Activated effector memory CD4-positive, alpha-beta T cell treated with anti-CD3 and anti-CD28 coated beads, Interleukin-2, amount 50 U/mL, for 16 hours (primary cell): ENCODE measurements at places on chromosomes 4 and X.
A peak's percentile ranks its signal among the peaks of the same experiment; 100 is the strongest.

DNA sequence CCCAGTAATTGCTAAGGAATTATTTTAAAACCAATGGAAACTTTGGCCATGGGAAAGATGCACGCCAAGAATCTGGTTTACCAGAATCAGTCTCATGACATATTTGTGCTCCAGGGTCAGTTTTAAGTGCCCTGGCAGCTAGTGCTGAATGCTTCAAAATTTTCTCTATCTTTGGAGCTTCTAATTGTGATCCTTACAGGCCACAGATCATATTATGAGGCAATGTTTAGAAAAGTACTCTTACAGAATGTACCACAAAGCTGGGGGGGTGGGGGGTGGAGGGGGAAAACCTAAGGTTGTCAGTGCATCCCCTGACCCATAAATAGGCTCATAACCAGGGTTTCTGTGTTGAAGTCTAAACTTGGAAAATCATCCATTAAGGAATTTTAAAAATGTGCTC lies 514.5 kb downstream of the INPP4B start:
- no peak for DNase-seq

GRCh38 chrX:2500803-2501558 lies at the start of the genes DHRSX and ZBED1:
TSS of gene DHRSX (minus strand) at chrX:2500976. CDS start at chrX:2500925, 51 bp downstream.
TSS of gene ZBED1 (minus strand) at chrX:2500976. CDS start at chrX:2490719, 10,257 bp downstream.
- DNase-seq, result peak; percentile 80

DNA sequence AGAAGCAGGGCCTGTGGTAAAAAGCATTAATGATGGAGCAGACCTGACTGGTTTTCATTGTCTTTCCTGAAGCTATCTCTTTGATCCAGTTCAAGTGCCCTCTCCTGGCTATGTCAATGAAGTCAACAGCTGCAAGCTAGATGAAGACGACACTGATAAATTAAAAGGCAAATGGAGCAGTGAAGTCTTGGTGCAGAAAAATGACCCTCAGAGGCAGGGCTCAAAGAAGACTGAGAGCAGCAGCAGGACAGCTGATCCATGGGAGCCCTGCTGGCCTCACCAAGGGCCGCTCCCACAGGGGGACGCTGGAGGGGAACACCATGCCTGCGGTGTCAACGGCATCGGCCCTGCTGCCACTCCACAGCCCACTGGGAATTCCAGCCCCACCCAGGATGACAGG lies 96.2 kb downstream of the RELL1 start:
- no peak for DNase-seq

DNA sequence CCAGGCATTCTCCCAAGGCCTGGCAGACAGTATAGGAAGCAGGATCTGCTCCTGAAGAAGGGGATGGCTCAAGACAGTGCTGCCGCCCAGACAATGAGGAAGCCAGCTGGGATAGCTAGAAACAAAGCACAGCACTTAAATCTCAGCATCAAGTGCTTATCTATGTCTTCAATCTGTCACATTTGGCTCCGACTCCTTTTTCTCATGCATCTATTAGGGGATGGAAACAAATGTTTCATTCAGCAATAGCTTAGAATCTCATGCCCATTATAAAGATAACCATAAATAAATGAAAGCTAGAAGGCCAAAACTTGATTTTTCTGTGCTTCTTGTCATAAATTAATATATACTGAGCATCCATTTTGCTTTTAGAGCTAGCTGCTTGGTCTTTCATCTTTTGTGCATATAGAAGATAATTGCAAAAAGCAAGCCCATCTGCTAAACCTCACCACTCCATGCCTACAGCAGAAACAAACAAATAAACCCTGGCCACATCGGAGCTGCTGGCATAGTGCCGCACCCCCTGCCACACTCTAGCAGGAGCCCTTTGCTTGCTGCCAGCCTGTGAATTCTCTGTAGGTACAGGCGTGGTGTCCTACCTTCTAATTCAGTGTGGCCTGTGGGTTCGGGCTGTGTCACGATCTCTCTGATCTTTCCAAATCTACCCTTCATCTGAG lies 75.9 kb downstream of the AASDH start:
- no peak for DNase-seq

DNA sequence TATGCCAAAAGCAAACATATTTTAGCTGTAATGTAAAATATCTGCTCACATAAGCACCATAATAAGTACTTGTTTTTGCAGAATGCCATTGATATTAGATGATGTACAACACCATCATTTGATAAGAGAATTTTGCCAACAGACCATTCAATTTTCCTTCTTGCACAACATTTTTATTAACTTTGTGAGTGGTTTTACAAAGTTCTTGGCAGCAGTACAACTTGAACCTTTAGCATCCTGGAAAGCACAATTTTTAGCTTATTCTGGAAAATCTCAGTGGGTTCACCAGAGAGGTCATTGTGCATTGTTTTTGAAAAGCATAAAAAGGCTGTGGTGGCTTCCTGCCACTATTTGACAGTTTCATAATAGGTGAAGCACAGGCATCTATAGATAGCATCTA lies 26.4 kb upstream of the REPS2 start:
- DNase-seq, result no peak

- no peak for DNase-seq
Observed at GRCh38 chrX:3728454-3728853, 15.0 kb upstream of the PRKX start.

DNA sequence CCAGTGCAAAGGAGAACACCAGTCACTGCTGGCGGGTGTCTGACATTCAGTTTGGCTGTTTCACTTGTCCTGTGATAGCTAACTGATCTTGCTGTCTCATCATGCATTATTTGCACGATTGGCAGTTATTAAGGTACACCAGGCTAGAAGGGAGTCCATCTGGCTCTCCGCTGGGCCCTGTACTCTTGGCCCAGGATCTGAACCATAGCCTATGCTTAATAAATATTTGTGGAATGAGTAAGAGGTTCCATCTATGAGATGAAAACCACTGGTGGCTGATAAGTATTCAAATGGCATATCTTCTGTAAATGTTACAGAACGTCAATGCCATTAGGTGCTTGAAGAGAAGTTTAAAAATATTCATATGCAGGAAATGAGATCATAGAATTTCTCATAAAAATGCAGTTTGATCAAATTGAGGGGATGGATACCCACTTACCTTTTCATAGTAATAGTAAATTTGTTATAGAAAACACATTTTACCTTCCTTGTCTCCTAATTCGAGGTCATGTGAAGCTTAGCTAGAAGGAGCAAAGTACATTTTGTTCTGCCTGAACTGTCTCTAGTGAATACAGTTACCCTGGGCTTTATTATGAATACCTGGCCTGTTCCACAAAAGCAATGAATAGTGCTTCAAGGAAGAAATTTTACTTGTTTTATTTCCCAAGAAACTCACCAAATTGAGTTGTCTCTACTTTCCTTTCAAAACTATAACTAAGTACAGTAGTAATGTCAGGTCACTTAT lies 213.5 kb downstream of the CBR4 start:
- no peak for DNase-seq

DNA sequence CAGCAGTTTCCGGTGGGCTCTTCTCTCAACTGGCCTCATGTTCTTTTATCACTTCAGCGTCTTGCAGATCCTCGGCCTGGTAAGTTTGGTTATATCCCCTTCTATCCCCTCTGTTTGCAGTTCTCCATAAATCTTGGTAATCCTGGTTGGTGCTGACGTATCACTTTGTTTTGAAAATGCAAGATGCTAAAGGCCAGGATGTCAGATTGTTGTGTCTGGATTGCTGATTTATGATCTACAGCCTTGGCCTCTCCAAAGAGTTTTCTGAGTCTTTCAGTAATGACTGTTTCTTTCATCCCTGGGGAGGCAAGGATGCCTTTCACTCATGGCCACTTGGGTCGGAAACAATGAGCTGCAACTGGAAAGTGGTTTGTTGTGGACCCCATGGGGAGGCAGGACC lies 146.4 kb downstream of the AMMECR1 start:
- DNase-seq, result no peak

DNA sequence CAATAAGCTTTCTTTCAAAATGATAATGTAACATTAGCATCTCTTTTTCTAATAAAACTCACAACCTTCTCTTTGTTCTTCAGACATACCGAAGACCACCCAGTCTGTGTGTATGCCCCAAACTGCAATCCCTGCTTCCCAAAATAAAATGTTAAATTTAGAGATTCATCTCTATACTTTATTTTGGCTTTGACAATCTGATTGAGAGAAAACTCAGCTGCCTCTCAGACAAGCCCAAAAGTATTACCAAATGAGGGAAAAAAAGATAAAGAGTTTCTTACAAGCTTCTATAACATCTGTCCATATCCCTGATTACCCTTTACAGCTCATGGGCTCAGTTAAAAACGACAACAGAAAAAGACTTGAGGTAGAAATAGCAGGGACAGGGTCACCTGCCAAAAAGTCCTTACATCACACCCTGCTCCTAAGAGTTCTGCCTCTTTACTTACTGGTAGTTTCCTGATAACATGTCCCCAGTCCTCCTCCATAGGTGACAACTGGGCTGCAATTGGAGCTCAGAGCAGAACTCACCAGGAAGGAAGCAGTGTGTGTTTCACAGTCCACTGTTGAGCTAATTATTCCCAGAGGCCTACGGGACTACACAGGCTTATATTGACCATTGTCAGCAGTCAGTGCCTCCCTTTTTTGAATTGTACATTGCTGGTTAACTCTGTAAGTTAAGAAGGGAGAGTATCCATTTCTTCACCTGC lies 70.9 kb upstream of the FAM9C start:
- no peak for DNase-seq

DNA sequence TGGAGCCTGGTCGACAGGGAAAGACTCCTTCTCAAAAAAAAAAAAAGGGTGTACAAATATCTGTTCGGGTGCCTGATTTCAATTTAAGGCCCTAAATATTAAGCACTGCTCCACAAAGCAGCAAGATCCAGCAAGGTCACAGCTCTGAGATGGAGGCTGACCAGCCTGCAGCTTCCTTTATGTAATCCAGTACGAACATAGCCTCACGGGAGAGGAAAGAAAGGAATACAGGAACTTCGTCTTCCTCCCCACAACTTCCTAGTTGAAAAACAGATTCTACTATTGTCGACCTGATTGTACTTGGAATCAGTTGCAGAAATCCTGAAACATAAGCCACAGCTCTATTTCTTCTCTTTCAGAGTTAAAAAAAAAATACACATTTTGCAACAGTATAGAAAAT lies 53.5 kb upstream of the TBC1D9 start:
- DNase-seq, result no peak

DNA sequence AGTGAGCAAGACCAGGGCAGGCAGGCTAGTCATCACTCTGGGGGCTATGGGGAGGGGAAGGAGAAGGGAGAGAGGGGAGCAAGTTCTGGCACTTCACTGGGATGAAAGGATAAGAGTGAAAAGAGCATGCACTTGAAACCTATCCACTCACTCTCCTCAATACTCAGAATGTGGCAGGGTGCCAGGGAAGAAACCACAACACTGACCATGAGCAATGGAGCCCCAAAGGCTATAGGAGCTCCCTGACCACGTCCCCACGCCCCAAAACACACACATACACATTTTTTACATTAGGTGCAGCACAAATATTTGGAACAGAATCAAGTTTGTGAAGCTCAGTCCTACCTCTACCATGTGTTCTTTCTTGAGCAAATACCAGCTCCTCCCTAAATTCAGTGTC lies 132.2 kb downstream of the IDS start:
- no peak for DNase-seq

DNA sequence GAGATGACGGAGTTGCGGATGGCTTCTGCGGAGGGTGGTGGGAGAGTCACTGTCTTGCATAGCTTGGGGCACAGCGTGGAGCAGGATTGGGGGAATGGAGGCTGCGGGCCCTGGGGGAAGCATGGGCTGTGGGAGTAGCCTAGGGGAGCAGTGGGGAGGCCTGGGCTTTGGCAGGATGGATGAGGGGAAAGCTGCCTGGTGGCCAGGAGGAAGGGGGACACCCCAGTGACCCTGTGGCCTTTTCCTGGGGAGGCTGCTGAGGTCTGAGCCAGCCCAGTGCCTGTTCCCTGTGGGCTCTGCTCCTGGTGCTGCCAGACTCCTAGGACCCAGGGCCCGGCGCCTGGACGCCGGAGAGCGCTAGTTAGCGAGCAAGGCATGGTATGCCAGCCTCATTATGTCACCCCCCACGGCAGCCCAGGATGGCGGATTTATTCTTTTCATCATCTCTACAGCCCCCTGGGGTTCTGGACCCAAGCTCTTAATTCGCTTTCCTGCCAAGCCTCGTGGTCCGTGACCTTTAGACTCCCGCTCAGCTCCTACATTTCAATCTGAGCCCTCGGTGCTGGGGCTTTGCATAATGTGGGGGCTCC lies 39.8 kb downstream of the SORCS2 start:
- DNase-seq, result no peak

DNA sequence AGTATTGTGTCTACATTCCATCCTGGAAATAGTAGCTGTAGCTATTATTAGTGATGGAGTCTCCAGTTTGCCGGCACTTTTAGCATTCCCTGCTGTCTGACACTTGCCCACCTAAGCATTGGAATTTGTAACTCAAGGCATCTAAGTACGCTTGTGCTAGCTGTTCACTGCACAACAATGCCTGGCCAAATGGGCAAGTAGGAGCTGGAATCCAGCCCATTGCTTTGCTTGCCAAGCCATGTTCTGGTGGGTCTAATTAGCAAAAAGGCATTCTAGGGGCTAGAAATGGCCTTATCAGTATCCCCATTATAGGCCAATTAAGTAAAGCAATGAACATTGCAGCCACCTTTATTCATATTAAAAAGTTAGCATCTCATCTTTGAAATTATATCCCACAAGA lies 7.8 kb upstream of the CXXC4 start:
- no peak for DNase-seq

GRCh38 chr4:186166852-186167512 lies 24.4 kb upstream of the CYP4V2 start:
- DNase-seq, result no peak

DNA sequence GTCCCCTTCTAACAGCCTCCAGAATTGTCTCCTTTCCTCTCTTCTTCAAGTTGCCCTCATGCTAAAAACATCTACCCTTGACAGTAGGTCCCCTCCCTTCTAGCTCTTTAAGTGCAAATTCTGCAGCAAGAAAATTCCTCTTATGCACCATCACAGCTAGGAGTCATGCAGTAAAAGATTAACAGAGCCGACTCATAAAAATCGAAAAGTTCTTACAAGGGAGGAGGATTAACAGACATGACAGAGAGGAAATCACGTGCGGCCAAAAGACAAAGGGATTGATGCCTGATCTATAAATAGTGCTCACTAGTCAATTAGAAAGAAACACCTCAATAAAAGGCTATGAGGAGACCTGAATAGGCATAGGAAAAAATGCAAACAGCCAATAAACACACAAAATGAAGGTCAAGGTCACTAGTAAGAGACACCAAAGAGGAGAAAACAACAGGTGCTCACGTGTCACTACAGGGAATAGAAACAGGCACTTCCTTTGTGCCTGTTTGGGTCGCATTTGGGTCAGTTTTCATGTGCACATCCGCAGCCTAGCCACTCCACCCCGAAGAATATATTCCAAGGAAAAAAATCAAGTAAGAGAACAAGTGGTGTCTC lies 3.4 kb downstream of the RNF212 start:
- no peak for DNase-seq

- DNase-seq, result no peak
Observed at GRCh38 chr4:110139111-110139510, 59.3 kb downstream of the ELOVL6 start.

- DNase-seq, result no peak
Observed at GRCh38 chr4:172974586-172974985, 194.0 kb upstream of the GALNT7 start.

GRCh38 chr4:138948918-138949317 lies 66.7 kb upstream of the NOCT start:
- DNase-seq, result no peak
